ENCODE measurements at places on chromosomes 16 and 17. TPM values are rescaled to one million over a fixed set of nuclear protein-coding genes. Genes with fewer than 3 reads are reported as not detected.

Gene KRTAP4-2
- not detected for total RNA-seq

Gene FDXR
- total RNA-seq, result 70.8 TPM

Gene DHRS13
- total RNA-seq, result 6.4 TPM

Gene FKBP10
- total RNA-seq, result 97.5 TPM

Gene RSL1D1
- total RNA-seq, result 217 TPM

Gene NRN1L
- total RNA-seq, result not detected

Gene DYNLRB2
- not detected for total RNA-seq

Gene PRR35
- 0.20 TPM for total RNA-seq

Gene PLEKHH3
- total RNA-seq, result 11.4 TPM

Gene ABCA3
- total RNA-seq, result 15.1 TPM

Gene MAP2K3
- 142 TPM for total RNA-seq

Gene VAT1L
- total RNA-seq, result 0.01 TPM

Gene FAM83G
- 34.2 TPM for total RNA-seq

Gene GOSR2
- 33.8 TPM for total RNA-seq

Gene KLHL10
- not detected for total RNA-seq

Gene DBNDD1
- total RNA-seq, result 60.1 TPM

Gene OR1A1
- total RNA-seq, result not detected

Gene OR1F1
- not detected for total RNA-seq

Gene TPPP3
- total RNA-seq, result 11.2 TPM

Gene AXIN2
- 1.0 TPM for total RNA-seq

Gene HS3ST4
- total RNA-seq, result not detected

Gene HAGHL
- 18.5 TPM for total RNA-seq

Gene RTN4RL1
- 2.7 TPM for total RNA-seq

Gene HAS3
- 38.6 TPM for total RNA-seq

Gene SOX8
- 1.5 TPM for total RNA-seq

Gene SP6
- 3.0 TPM for total RNA-seq

Gene KRT20
- total RNA-seq, result 0.17 TPM

Gene TEKT1
- not detected for total RNA-seq

Gene OTOP2
- total RNA-seq, result 0.06 TPM

Gene ABI3
- not detected for total RNA-seq
